ENCODE measurements at places on chromosomes 3 and 15. TPM values are rescaled to one million over a fixed set of nuclear protein-coding genes. Genes with fewer than 3 reads are reported as not detected.

The NECTIN3 gene
- total RNA-seq: 18.8 TPM

The NR1D2 gene
- 9.5 TPM for total RNA-seq

The ZNF80 gene
- not detected for total RNA-seq

The FES gene
- 0.64 TPM for total RNA-seq

The PLAAT1 gene
- total RNA-seq: 3.9 TPM

The CACNA2D3 gene
- 0.41 TPM for total RNA-seq

The PAQR5 gene
- total RNA-seq: 2.0 TPM

The MRAS gene
- total RNA-seq: 14.2 TPM

The SPRED1 gene
- 29.6 TPM for total RNA-seq

The CASR gene
- total RNA-seq: not detected

The KLHL40 gene
- not detected for total RNA-seq

The DUOXA2 gene
- not detected for total RNA-seq

The GOLGA6B gene
- not detected for total RNA-seq

The LMAN1L gene
- not detected for total RNA-seq
